Cardiac fibroblast (primary cell): ENCODE measurements at places on chromosomes 13 and 19.
A peak's percentile ranks its signal among the peaks of the same experiment; 100 is the strongest.

GRCh38 chr19:33703438-33703750 lies 81.6 kb downstream of the CHST8 start:
- no peak for DNase-seq

- no peak for DNase-seq
Observed at GRCh38 chr19:11698231-11698630, 40.5 kb downstream of the ZNF823 start.

- DNase-seq = no peak
Observed at GRCh38 chr19:18663940-18664530, 19.4 kb upstream of the CRTC1 start.

GRCh38 chr19:15101479-15102082 lies 5.6 kb upstream of the SYDE1 start:
- peak; percentile 67 for DNase-seq

- no peak for DNase-seq
Observed at GRCh38 chr19:4428326-4428975, 26.0 kb downstream of the CHAF1A start.

GRCh38 chr13:24897293-24897692 lies 133.3 kb downstream of the RNF17 start:
- no peak for DNase-seq

DNA sequence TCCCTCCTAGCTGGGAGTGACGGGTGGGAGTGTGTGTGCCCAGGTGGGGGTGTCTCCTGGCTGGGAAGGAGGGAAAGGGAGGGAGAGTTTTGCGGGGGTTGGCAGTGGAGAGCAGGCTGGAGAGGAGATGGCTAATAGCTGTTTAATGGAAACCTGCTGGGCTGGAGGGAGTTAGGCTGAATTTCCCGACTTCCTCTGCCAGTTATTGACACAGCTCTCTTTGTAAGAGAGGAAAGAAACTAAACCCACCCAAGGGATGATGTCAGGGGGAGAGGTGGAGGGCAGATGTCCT lies 10.2 kb upstream of the ILF3 start:
- DNase-seq = no peak

DNA sequence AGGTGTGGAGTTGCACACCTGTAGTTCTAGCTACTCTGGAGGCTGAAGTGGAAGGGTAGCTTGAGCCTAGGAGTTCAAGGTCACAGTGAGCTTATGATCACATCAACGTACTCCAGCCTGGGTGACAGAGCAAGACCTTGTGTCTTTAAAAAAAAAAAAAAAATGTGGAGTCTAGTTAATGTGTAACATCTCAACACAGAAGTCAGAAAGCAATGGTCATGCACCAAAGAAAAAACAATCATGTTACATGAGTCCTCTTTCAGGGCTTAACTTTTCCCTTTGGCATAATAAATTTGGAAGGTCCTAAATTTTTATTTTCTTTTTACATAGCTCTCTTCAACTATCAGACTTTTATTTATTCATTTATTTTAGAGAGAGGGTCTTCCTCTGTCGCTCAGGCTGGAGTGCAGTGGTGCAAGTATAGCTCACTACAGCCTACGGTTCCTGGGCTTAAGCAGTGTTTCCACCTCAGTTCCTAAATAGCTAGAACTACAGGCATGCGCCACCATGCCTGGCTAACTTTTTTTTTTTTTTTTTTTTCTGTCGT lies 22.3 kb downstream of the SETDB2 start:
- no peak for DNase-seq

DNA sequence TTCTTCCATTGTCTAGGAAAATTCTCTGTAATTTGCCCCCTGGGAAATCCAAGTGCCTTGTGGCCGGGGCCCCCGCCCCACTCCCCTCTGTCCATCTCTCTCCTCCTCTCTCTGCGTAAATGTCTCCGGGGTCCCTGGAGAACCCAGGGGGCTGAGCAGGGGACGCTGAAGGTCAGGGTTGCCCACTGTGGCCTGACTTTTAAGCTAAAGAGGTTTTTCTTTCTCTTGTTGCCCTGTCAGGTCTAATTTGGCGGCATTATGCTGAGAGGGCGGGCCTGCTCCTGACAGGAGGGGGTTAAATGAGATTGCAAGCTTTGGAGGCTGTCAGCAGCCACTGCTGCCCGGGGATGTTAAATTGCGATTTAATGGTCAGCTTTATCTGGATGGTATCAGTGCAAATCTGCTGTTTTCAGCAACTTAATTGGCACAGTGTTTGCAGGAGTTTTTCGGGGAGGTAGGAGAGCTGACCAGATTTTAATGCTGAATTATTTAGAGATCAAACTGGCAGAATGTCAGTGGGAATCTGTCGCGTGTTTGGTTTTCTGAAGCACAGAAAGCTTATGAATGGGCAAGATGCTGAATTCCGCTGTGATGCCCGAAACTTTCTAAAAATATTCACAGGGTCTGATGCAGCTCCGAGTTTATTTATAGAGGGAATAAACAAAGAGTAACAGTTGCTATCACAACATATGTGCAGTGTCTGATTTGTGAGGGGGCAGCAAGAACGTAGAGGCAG lies 93.2 kb upstream of the SOX1 start:
- no peak for DNase-seq

DNA sequence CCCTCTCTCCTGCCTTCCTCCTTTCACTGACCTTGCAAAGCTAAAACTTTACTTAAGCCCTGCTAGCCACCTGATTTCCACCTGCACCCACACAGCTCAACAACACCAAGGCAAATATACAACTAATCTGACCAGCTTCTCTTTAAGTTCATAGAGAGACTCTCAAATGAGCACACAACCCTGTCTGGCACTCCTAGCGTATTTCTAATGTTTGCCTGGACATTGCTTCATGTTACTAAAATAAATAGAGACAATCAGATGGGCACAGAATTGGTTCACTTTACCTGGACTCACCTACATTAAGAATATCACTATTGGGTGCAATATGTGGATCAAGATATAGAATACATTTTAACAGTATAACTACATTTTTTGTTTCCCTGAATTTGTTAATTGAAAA lies 33.2 kb upstream of the RXFP2 start:
- no peak for DNase-seq

DNA sequence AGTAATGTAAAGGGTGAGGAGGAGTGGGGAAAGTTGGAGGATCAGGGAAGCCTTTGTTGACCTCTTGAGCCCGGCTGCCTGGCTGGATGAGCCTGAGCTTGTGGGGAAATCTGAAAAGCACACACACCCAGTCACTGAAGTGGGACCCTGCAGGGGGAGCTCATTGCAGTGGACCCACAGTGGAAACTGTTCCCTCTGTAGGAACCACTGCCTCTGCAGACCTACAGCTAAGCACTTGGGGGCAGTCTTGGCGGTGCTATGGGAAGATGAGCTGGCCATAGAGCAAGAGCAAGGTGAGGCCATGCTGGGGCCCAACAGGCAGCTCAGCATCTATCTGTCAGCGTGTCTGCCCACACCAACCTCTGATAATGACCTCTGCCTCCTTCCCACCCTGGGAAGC lies 294.8 kb downstream of the TSHZ3 start:
- DNase-seq = peak; percentile 74

GRCh38 chr19:7904074-7905020 lies 670 bp downstream of the MAP2K7 start:
- DNase-seq = no peak

DNA sequence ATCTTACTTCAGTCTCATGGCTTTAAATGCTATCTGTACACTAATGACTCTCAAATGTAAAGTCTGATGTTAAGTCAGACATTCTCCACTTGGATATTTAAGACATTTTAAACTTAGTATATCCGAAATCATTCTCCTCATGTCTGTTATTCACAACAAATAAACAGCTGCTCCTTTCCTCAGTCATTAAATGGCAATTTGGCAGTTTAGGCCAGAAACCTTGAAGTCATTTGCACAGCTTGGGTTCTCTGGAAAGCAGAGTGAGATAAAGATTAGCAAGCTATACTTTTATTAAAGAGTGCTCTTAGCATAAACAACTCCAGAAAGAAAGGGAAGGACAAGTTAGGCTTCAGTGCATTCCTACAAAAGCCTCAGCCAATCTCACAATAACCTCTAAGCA lies 53.7 kb downstream of the DNAJC15 start:
- no peak for DNase-seq

GRCh38 chr13:37011002-37011401 lies 10.4 kb downstream of the EXOSC8 start:
- no peak for DNase-seq

DNA sequence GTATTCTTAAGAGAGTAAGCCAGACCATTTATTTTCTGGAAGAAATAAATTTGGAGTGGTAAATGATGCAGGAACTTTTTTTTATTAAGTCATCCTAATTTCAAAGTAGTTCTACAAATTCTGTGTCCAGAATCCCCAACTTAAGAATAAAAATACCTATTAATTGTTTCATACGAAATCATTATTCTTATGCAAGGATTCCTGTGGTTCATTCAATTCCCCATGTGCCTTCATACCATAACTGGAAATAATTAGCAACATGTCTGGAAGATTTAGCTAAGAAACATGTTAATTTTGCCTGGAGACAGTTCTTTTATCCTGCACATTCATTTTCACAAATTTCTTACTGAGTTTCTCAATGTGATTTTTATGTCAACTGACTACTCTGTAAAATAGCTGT lies 408.6 kb downstream of the PCDH9 start:
- no peak for DNase-seq

- DNase-seq = no peak
Observed at GRCh38 chr13:111561091-111561781, 240.8 kb downstream of the TEX29 start.

DNA sequence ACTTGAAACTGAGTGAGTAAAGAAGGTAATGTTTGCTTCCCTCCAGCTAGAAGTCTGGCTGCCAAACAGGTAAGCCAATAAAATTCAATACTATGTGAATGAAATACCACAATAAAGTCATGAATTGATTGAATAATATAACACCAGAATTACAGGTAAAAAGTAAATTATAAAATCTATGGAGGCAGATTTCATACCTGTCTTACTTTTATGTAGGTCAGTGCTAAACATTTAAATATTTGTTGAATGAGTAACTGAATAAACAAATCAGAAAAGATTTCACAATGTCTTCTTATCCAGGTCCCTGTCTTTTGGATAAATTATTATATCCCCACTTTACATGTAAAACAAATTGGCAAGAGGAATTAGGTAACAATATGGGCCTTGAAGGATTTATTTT lies 62.7 kb downstream of the MICU2 start:
- DNase-seq = no peak

- DNase-seq = peak; percentile 7
Observed at GRCh38 chr13:23828086-23828485, 61.1 kb downstream of the MIPEP start.

DNA sequence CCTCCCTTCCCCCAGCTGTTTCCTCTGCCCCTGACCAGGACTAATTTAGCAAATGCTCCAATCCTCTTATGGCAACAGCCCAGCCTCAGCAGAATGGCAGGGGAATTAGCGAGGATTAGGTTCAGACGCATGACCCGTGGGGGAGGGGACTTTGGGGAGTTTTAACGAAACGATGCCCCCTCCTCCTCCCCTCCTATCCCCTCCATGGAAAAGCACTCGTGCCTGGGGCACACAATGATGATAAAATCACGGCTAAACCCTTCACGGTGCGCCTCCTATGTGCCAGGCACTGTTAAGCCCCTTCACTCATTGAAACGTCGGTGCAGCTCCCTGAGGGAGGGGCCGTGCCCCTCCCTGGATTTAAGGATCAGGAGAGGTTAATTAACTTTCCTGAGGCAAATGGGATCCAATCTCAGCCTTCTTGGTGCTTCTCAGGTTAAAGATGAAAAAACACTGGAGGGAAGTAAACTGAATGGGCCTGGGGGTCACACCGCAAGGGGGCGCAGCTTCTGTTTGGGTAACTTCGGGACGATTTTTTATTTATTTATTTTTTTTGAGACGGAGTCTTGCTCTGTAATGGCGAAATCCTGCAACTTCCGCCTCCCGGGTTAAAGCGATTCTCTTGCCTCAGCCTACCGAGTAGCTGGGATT lies 10.1 kb upstream of the TPRX2 start:
- DNase-seq = peak; percentile 15

GRCh38 chr19:5282901-5283300 lies 57.7 kb downstream of the PTPRS start:
- no peak for DNase-seq

- DNase-seq = no peak
Observed at GRCh38 chr13:23687614-23688013, 117.4 kb downstream of the TNFRSF19 start.

DNA sequence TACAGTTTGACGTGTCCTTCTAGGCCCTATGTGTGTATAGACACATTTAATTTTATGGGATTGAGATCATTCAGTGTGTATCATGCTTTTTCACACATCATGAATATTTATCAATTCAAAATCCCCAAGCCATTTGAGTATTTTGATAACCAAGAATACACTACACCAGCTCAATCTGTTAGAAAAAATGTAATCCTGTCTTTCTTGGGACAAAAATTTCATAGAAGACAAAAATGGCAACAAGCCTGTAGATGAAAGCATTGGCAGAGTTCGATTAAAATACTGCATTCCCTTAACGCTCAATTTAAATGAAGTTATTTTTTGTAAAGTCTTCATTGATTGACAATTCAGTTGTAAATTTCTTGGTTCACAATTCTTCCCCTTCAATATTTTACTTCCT lies 41.9 kb downstream of the WDR87 start:
- DNase-seq = no peak

DNA sequence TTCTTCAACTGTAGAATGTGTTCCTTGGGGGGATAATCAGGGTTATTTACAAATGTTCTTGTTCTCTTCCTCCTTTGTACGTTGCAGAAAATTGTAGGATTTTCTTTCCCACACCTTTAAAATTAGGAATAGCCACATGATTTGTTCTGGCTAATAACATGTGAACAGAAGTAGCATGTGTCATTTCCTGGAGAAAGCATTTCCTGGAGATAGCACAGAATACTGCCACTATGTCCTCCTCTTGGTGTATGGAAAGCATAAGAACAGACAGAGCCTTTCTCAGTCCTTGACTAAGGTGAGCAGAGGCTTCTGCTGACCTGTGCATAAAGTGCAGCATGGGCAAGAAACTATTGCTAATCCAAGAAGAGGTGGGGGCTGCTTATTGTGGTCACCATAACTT lies 101.8 kb downstream of the FAM216B start:
- peak; percentile 68 for DNase-seq

- DNase-seq = peak; percentile 75
Observed at GRCh38 chr19:5345895-5346386, 5.3 kb upstream of the PTPRS start.

DNA sequence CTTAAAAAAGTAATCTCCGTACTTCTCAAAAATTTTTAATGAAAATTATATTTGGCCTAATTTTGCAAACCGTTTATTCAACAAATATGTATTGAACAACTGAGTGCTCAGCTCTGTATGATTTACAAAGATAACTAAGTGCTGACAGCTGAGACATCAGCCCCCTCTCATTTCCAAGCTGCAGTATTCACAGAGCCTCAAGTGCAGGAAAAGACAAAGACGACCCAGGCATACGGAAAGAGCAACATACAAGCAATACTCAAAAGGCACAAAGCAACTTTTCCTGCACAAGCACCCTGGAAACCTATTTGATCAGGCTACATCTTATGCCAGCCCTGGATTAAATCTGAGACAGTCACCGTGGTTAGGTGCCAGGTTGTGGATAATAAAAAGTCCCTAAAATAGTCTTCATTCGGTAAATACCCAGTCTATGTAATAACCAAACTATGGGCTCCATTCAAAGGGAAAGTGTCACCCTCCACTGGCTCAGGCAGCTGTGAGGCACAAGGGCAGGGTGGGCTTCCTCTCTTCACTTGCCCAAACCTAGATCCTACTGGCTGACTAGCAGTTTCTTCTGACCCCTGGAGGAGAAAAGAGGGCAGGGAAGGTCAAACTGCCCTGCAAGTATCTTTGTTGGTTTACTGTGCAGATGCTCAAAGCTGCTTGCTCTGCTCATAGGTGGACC lies 65.5 kb downstream of the TBC1D4 start:
- no peak for DNase-seq

- no peak for DNase-seq
Observed at GRCh38 chr13:21463424-21463823, 4.3 kb upstream of the ZDHHC20 start.
